ENCODE measurements at places on chromosomes 11 and 22. TPM values are rescaled to one million over a fixed set of nuclear protein-coding genes. Genes with fewer than 3 reads are reported as not detected.

CYP2D6 gene
- 0.37 TPM for total RNA-seq

SREBF2 gene
- 52.0 TPM for total RNA-seq

GSTT2B gene
- 5.6 TPM for total RNA-seq

CALCA gene
- not detected for total RNA-seq

CREB3L1 gene
- total RNA-seq: 14.3 TPM

ARHGAP8 gene
- total RNA-seq: 1.4 TPM

FGF4 gene
- total RNA-seq: not detected

BIRC3 gene
- total RNA-seq: 11.4 TPM

WNT11 gene
- 39.2 TPM for total RNA-seq

EHBP1L1 gene
- 190 TPM for total RNA-seq

KRTAP5-1 gene
- not detected for total RNA-seq

TMPRSS6 gene
- not detected for total RNA-seq

STK33 gene
- 7.3 TPM for total RNA-seq

MGAT3 gene
- total RNA-seq: 3.2 TPM

PEX16 gene
- 13.3 TPM for total RNA-seq

RFPL3 gene
- not detected for total RNA-seq

ROBO4 gene
- total RNA-seq: 19.8 TPM

KCNJ1 gene
- not detected for total RNA-seq

SLC17A6 gene
- total RNA-seq: not detected

SLC25A22 gene
- total RNA-seq: 10.6 TPM

RTN4RL2 gene
- 2.9 TPM for total RNA-seq

SYT7 gene
- 0.71 TPM for total RNA-seq

CRYBB2 gene
- total RNA-seq: not detected

SCARF2 gene
- total RNA-seq: 18.6 TPM

MMP7 gene
- not detected for total RNA-seq

OR52H1 gene
- 0.51 TPM for total RNA-seq

FUT4 gene
- 5.3 TPM for total RNA-seq

ART5 gene
- not detected for total RNA-seq

OR52E2 gene
- not detected for total RNA-seq

LMF2 gene
- 53.3 TPM for total RNA-seq

PDE2A gene
- 33.0 TPM for total RNA-seq

NUP50 gene
- 29.7 TPM for total RNA-seq

TYMP gene
- 52.8 TPM for total RNA-seq

KCNK4 gene
- total RNA-seq: not detected

CRYBB3 gene
- total RNA-seq: not detected

DEUP1 gene
- total RNA-seq: not detected

INPP5J gene
- 0.52 TPM for total RNA-seq

YPEL1 gene
- total RNA-seq: 1.2 TPM

GPR83 gene
- not detected for total RNA-seq

MMP11 gene
- total RNA-seq: 2.8 TPM

CNIH2 gene
- total RNA-seq: not detected

PARVA gene
- 151 TPM for total RNA-seq

CCDC188 gene
- total RNA-seq: 2.5 TPM

MMP26 gene
- not detected for total RNA-seq

KRTAP5-8 gene
- not detected for total RNA-seq

MS4A12 gene
- total RNA-seq: not detected

APOL4 gene
- 9.5 TPM for total RNA-seq

CD3D gene
- 1.2 TPM for total RNA-seq

TMEM45B gene
- not detected for total RNA-seq

TNNT3 gene
- 45.3 TPM for total RNA-seq

ALKBH8 gene
- total RNA-seq: 10.3 TPM

MMP8 gene
- 1.2 TPM for total RNA-seq

GLYATL1B gene
- total RNA-seq: not detected

CNTN5 gene
- 0.23 TPM for total RNA-seq

UCP2 gene
- total RNA-seq: 22.8 TPM

Measured in posterior vena cava (tissue), 2 donors.